ENCODE measurements at places on chromosomes 2 and 18. TPM values are rescaled to one million over a fixed set of nuclear protein-coding genes. Genes with fewer than 3 reads are reported as not detected.

The LOXHD1 gene
- total RNA-seq: 0.16 TPM

The COL6A3 gene
- 23.9 TPM for total RNA-seq

The METTL21A gene
- 11.2 TPM for total RNA-seq

The CHRND gene
- not detected for total RNA-seq

The SULT1C4 gene
- total RNA-seq: 6.6 TPM

The NRP2 gene
- 22.1 TPM for total RNA-seq

The MAP3K19 gene
- total RNA-seq: 0.78 TPM

The GNAL gene
- 49.8 TPM for total RNA-seq

- DNase-seq: no peak
These were observed 144.4 kb downstream of the MBP start for GRCh38 chr18:76988031-76988826.

DNA sequence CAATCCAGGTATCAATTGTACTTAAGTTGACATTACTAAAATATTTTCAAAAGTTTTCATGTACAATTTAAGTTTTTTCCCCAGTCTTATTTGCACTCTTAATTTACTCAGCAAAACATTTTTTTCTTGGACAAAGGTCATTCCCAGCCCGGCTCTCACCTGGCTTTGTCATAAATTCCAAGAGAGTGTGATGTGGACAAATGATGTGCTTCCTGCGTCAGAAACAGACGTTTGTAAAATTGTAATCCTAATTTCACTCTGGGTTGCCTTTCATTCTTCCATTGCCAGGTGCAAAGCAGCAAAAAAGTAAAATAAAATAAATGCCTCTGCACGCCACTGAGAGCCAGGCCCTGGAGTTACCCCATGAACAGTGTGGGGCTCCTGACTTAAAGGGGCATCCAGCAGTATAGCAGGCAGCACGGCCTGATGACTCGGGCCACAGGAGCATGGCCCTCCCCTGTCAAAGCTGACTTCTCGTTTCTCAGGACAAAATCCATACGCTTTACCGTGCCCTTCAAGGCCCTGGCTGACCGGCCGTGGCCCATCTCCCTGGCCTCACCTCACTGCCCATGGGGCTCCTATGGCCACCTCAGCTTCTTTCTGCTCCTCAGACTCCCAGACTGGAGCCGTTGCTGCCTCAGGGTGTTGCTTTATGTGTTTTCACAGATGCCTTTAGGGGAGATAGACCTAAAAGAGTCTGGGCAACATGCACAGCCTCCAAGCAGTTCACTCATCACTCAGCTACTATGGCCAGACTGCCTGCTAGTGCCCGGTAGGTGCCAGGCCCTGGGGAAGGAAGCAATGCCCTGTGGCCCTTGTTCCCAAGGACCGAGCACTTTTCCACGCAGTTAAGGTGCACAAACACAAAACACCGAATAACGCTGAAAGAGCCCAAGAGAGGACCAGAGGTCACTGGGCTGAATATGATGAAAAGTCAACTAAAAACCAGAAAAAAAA, 7.6 kb upstream of the TMEM185B start:
- no peak for DNase-seq

GRCh38 chr2:72131916-72132841, 15.5 kb downstream of the CYP26B1 start:
- DNase-seq: no peak

- DNase-seq: no peak
These were observed 270.9 kb upstream of the TFPI start for GRCh38 chr2:187825108-187825507.

- DNase-seq: no peak
These were observed 31.8 kb downstream of the SMAD2 start for GRCh38 chr18:47898696-47899095.

DNA sequence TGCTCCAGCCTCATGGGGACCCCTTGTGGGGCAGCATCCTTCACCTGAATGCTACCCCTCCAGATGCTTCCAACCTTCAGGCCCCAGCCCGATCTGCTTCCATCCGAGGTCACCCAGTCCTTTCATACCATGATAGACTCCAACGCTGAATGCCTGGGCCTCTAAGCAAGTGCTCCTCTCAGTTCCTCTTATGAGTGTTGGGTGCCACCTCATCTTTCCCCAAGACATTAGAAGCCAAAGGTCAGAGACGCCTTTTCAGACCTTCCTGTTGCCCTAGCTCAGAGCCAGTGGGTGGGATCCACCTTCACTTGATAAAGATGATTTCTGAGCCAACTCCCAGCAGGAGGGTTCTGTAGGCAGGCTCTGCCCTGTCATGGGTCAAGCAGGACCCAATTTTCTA, 174.5 kb upstream of the MGAT5 start:
- DNase-seq: no peak

DNA sequence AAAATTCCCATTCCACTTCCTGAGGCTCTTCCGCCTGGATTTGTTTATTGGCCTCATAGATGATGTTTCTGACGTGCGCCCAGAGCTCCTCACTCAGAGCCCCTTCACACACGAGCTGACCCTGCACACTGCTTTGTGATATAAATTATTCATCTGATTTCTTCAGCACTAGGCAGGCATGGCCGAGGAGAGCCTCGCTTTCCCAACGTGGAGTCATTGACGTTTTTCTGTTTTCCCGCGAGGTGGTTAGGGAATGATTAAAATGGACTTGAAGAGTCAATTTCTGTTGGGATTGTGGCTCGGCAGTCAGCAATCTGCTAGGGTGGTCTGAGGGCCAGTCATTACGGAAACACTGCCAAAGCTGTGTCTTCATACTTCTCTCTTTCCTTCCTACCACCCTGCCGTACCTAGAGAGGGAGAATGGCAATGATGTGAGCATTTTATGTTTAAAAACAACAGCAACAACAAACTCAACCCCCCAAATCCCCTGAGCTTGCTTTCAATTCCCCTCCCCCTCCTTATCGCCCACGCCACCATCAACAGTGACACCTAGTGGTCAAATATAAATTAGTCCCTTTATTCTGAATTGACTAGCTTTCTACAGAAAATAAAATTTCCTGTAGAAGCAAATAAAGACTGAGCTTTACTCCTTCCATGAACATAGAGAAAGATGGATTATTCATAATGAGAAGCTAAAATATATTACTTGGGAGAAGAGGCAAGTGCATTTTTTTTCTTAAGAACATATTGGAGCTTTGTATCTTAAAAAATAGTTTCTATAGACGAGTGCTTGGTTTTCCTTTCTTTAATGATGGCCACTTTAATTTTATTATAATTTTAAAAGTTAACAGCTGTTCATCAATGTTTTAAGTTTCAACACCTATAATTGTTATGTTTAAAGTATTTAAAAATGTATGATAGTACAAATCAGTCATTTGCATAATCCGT, 285.1 kb downstream of the MTX2 start:
- DNase-seq: no peak

DNA sequence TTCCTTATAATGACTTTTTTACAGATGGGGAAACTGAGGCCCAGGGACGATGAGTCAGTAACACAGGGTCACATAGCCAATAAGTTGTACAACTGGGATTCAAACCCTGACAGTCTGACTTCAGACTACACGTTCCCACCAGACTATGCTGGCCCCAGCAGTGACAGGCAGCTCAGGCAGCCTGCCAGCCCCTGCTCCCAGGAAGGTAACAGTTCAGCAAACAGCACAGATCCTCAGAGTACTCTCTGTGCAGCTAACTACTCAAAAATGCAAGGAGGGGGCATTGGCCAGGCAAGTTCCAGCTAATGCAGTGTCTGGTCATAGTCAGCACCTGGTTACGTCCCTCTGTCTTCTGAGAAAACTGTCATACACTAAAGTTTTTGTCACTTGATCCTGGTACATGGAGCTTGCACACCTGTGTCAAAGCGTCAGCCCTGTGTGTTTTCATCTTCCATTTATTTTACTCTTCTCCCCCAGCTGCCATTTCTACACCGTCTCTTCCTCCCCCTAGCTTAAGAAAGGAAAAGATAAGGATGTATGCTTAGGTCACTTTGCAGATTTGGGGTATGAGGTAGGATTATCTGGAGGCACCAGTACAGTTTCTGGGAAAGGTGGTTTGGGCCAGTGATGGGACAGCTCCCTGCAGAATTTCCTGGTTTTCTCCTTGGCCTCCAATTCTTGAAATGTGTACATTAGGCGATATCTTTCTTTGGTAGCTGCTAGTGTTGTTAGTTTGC, 4.5 kb downstream of the SMARCAL1 start:
- DNase-seq: no peak

DNA sequence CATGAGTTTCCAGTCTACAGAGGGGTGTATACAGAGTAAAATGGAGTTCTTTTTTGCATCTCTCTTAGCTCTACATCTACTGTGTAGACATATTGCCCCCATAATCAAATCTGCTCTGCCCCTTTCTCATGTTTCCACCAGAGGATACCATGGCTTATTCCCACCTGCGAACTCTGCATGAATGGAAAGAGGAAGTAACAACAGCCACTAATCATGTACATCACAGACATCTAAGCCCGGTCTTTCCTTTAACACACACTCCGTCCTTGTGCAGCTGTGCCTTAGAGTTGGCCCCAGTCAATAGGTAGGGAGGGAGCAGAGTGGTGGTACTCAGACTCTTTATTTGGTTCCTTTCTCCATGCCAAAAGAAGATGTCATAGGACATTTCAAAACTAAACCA, 147.3 kb upstream of the NRP2 start:
- no peak for DNase-seq

DNA sequence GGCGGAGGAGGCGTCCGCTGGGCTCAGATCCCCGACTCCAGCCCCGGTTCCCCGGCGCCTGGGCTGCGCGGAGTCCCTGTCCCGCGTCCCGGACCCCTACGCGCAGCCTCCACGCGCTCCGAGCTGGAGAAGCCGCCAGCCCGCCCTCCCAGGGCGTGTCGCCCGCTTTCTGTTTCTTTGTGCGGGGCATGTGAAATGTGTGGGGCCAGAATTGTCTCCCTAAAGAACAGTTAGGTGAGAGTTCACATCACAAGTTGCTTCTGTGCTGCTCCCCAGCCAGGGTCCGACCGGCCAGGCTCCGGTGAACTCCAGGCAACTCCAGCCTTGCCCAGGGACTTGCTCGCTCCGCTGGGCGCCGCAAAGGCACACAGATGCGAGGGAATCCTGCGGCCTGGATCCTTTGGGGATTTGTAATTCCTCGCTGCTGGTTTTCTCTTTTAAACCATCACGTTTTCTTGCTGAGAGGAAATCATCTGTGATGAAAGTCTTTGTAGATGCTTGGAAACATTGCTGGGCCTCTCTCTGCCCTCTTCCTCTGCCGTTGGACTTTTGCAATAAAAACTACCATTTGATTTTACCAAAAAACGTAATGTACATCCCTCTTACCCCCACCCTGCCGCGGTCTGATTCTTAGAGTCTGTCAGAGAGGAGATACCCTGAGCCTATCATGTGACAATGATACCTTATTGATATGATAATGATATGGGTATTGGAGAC, 631 bp downstream of the GYPC start:
- DNase-seq: no peak

Data from occipital lobe (tissue), 3 donors.